ENCODE measurements at places on chromosomes 5 and 9.

GRCh38 chr5:55498457-55498856 lies 36.3 kb downstream of the PLPP1 start:
- DNase-seq, result no peak

- no peak for DNase-seq
Measured at GRCh38 chr9:96109680-96110351, 192.2 kb downstream of the HSD17B3 start.

GRCh38 chr5:72301557-72301956 lies 18.5 kb downstream of the MRPS27 start:
- DNase-seq, result no peak

DNA sequence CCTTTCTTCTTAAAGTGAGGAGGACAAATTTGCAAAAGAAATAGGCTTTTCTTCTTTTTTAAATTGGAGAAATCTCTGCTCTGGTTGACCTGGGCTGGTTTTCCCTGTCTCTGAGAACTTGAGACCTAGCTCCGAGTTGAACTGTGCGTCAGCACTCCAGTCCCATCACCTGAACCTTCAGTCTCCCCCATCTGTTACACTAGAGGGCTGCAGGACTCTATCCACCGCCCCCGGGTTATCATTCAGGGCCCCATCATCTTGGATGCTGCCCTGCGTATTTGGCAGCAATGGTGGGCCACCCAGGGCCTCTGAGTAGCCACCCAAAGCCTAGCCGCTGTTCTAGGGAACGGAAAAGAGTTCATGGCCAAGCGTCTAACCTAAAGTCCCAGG lies 2.5 kb downstream of the FOXE1 start:
- no peak for DNase-seq

- peak; percentile 82 for DNase-seq
Measured at GRCh38 chr9:136991993-136992818, at the start of gene PAXX. TSS of gene PAXX (plus strand) at chr9:136992422. CDS start at chr9:136992444, 22 bp downstream.

DNA sequence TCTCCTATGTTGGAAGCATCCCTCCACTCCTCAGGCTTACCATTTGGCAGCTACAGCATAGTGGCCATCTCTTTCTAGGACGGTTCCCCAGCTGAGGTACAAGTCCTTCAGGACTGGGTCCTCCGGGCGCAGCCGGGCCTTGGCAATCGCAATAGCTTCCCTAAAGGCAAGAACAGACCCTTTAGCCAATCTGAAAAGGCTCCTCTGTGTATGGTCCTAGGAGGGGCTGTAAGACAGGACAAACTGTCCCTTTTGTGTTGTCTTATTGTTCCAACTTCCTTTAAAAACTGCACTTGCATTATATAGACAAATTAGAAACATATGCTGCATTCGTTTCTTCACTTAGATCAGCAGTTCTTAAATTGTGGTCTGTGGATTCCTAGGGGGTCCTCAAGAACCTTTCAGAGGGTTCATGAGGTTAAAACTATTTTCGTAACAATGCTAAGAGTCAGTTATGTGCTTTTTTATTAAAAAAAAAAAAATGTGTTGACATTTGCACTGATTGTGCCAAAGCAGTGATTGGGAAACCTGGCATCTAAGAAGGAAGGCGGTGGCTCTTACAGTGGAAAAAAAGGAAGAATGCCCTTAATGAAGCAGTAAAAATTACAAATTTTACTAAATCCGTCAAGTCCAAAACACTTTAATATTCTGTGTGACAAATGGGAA lies 38.7 kb downstream of the GEMIN5 start:
- DNase-seq, result no peak

DNA sequence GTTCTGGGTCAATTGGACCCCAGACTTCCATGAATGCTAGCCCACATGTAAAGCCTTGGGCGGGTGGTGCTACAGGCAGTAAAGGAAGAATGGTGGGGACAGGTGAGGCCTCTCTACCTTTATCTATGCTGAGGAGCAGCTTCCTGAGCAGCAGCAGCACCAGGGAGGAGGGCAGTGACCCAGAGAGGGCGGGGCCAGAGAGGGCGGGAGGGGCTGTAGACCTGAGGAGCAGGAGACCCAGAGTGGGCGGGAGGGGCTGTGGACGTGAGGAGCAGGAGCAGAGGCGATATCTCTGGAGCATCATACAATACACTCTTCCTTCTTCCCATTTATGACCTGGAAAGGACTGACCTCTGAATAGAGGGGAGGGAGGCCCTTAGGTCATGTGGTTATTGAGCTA lies 165.9 kb downstream of the MTRR start:
- DNase-seq, result no peak

- no peak for DNase-seq
Measured at GRCh38 chr9:135049460-135049859, 38.0 kb upstream of the OLFM1 start.

- DNase-seq, result no peak
Measured at GRCh38 chr5:108115673-108116072, 266.2 kb downstream of the FBXL17 start.

DNA sequence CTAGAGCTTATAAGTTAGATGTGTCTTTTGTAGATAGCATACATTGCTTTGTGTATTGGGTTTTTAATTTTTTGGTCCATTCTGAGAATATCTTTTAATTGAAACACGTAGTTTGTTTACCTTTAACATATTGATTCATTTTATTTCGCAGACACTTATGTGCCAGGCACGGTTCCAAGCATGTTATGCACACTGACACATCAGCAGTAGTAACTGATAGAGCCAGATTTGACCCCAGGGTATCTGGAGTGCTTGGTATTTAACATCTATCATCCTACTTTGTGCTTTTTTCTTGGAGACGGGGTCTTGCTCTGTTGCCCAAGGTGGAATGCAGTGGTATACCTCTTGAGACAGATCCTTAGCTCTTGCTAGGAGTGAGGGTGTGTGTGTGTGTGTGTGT lies 71.9 kb downstream of the USP20 start:
- DNase-seq, result no peak

GRCh38 chr9:132644251-132644650 lies 25.5 kb downstream of the DDX31 start:
- no peak for DNase-seq

DNA sequence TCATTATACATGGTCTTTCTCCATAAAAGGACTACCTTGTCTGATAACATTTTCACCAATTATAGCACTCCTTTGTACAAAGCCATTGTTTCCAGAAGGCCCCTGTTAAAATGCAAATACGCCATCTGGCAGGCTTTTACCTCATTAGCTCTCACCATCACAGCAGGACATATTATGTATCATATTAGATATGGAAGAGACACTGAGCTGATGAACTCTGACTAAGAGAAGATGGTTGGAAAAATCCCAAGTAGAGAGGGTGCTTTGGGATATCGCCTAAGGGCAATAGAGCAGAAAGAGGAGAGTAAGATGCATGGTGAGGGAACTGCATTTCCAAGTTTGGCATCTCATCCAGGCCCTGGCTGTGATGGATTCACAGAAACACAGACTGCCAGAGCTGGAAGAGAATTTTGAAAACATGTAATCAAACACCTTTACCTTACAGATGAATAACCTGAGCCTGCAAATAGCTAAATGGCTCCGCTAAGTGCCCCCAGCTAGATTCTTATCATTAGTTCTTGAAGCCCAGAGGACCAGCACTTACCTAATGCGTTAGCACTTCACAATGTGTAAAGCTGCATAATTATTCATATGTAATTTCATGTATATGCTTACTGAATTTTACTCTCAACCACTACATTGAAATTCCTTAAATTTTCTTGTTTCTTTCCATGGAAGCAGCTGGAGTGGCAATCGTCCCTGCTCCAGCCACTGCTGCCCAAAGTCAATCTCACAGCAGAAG lies 393.6 kb upstream of the IZUMO3 start:
- DNase-seq, result no peak

DNA sequence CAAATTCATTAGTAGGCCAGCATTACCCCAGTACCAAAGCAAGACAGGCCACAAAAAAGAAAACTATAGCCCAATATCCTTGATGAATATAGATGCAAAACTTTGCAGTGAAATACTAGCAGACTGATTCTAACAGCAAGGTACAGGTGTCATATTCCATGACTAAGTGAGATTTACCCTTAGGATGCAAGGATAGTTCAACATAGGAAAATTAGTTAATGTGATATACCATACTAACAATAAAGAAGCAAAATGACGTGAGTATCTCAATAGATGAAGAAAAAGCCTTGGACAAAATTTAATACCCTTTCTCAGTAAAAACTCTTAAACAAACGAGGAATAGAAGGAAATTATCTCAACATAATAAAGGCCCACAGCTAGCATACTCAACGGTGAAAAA lies 13.3 kb downstream of the ZNF131 start:
- no peak for DNase-seq

GRCh38 chr5:157670662-157671591 lies at the start of gene C5orf52:
TSS of gene C5orf52 (plus strand) at chr5:157671533. CDS start at chr5:157671615, 82 bp downstream.
- DNase-seq, result no peak

DNA sequence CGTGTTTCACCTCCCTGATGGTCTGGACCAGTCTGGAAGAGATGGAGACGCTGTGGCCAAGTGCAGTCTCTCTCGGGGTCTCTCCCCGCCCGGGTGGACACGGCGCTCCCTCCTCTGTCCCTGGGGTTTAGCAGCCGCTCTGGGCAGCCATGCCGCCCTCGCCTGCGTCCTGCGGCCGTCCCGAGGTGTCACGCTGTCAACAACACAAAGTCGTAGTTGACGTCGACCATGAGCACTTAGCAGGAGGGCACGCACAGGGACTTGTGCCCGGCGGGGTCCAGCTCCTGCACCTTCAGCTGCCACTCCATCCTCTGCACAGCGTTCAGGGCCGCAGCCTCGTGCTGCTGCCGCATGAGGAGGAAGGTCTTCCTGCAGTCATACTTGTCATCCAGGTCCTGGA lies 368.9 kb downstream of the CDH9 start:
- no peak for DNase-seq

DNA sequence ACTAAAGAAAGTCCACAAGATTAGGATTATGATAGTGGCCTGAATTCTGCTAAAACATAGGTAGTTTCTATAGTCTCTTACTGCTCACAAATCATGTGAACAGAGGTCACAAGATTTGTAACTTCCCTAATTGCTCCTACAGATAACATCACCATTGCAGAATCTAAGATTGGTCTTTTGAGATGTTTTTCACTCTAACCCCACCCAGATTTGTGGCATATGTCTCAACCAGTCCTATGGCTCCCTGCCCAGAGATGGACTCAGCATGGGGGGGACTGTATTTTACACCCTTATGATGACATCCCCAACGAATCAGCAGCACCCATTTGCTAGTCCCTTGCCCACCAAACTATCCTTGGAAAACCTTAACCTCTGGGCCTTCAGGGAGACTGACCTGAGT lies 1046.2 kb downstream of the CDH12 start:
- peak; percentile 24 for DNase-seq

- no peak for DNase-seq
Measured at GRCh38 chr5:159531554-159532105, 201.3 kb upstream of the IL12B start.

DNA sequence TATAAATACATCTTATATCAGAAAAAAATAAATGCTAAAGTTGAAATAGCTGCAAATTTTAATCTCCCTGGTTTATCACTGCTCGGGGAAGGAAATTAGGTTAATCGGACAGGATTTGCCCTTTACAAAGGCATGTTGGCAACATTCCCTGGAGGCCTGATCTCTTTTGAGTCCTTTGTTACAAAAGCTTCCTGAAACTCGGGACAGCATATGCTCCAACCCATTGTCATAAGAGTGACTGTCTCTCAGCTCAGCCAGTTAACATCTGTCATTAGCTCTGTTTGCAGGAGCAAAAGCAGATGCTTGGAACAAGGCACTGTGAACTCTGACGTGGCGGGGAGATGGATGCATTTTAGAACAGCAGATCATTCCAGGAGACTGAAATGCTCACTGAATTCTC lies 80.6 kb downstream of the MYO10 start:
- no peak for DNase-seq

GRCh38 chr5:56838409-56839039 lies 23.2 kb downstream of the MAP3K1 start:
- no peak for DNase-seq

- DNase-seq, result no peak
Measured at GRCh38 chr5:146001544-146002190, 65.3 kb downstream of the SH3RF2 start.

GRCh38 chr5:160493806-160494338 lies 72.2 kb downstream of the PTTG1 start:
- no peak for DNase-seq

GRCh38 chr5:57193757-57194413 lies 20.0 kb downstream of the GPBP1 start:
- DNase-seq, result no peak

- no peak for DNase-seq
Measured at GRCh38 chr5:74994826-74995225, 57.5 kb downstream of the GCNT4 start.

- no peak for DNase-seq
Measured at GRCh38 chr5:82879089-82879488, 198.1 kb downstream of the TMEM167A start.

DNA sequence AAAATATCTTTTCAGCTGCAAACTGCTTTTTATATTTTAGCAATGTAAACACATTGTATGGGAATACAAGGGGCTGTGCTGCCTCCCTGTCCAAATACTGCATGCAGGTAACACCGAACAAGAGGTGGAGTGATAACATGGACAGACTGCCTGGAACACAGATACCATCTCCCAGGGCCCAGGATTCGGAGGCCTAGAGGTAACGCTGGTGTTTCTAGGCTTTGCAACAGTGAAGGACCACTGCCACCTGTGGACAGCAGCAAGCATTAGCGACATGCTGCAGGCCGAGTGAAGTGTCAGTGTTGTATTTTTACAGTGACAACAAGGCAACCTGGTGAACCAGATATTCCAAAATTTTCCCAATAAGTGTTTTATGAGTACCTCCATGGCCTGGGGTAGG lies 379.1 kb downstream of the DMRT2 start:
- DNase-seq, result no peak

GRCh38 chr5:148540647-148541046 lies 113.7 kb downstream of the HTR4 start:
- no peak for DNase-seq

DNA sequence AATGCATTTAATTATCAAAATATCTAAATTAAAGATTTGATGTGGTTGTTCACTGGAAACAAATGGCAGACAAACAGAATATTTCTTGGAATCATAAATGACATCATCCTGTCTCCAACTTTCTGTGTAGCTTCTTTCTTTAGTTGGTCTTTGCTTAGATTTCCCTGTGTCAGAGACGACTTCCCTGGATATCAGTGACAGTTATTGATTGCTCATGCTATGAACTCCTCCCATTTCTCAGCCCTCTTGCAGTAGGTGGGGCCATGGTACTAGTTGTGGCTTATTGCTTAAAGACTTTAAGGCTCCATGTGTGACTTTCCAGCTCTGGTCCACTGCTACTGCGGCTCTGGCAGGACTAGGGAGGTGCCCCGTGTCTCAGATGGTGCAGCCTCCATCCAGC lies 592.6 kb downstream of the MTRR start:
- no peak for DNase-seq

DNA sequence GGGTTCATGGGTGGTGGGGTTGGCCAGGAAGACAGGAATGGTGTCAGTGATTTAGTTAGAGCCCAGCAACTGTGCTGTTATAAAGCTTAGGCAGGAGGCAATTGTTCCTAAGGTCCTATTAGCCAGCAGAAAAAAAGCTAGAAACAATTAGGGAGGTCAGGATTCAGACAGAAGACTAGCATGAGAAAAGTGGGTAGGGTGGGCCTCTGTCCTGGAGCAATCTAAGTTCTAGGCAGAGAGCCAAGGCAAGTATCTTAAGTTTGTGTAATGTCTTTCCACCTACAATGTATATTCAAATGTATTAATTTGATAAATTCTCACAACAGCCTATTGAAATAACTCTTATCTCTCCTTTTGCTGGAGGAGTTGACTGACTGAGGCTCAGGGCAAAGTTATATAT lies 6.1 kb upstream of the ZFAND5 start:
- DNase-seq, result no peak

Data from omental fat pad (tissue), 4 donors.